ENCODE measurements at places on chromosomes 3 and 15.

- DNase-seq, result no peak
These were observed 86.9 kb upstream of the COL6A5 start for GRCh38 chr3:130258532-130258952.

- no peak for DNase-seq
These were observed 891 bp upstream of the DMXL2 start for GRCh38 chr15:51623386-51623938.

DNA sequence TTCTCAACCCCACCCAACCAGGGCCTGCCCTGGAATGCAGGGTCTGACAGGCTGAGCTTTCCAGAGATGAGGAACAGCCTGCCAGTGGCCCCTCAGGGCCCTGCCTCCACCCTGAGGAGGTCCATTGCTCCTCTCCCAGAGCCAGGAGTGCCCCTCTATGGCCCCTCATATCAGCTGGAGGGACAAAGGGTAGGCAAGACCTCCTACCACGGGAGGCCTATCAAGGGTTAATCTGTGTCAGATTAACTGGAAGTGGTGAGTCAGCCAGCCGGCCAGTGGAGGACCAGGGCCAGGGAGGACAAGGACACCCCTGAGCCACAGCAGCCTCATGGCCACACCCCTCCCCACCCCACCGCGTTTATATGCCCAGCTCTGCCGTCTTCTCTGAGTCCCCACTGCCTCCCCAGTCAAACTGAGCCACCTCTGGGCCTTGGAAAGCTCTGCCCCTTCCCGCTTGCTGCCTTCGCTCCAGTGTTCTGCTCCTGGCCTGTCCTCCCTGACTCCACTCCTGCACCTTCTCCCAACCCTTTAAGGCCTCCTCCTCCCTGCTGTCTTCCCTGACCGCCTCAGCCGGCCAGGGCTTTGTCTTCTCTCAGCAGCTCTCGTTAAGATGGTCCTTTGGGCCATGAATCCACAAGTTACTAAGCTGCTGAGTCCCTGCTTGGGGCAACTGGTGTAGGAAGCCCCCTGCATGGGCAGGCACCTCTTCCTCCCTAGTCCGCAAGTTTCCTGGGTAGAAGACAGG, 6.5 kb downstream of the CCDC33 start:
- no peak for DNase-seq

GRCh38 chr15:88828791-88829190, 25.6 kb downstream of the ACAN start:
- DNase-seq, result no peak

GRCh38 chr3:7382293-7383010, 521.5 kb downstream of the GRM7 start:
- no peak for DNase-seq

DNA sequence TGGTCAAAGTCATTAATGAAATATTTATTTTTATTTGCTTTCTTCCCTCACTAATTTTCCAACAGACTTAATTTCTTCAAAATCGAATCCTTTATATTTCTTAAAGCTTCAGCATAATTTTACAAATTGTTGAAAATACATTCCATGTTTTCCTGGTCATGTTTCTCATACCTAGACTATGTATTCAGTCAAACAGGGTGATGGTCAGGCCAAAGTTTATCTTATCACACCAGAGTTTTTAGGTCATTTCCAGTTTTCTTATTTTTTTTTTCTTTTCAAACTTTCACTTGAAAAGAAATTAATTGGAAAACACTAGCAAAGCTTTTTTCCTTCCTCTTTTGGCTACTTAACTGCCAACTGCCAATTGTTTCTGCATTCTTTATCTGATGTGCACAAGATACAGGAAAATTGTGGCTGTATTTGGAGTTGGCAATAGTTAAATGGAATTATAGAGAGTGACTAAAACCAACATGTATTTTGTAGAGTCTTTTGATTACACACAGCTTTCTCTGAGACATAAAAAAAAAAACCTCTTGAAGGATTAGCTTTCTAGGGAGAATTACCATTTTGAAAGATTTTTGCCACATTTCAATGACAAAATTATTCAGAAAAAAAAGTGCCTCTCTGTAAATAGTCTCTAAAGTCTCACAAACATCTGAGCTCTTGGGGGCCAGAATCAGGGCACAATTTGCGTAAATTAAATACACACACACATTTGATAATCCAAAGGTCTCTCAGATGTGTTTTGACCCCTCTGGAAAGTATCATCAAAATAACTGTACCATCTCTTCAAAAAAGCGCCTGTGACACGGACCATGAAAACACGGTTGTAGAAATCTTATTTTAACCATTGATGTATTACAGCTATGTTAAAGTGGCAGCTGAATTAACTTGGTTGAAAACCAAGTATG, 603.2 kb upstream of the KCNMB2 start:
- no peak for DNase-seq

- no peak for DNase-seq
These were observed 23.4 kb downstream of the PLA2G4D start for GRCh38 chr15:42070976-42071350.

GRCh38 chr15:49288391-49288790, 118.3 kb downstream of the GALK2 start:
- DNase-seq, result no peak

- no peak for DNase-seq
These were observed 99.3 kb downstream of the LRRK1 start for GRCh38 chr15:101018450-101018849.

- DNase-seq, result no peak
These were observed 41.9 kb upstream of the SLC41A3 start for GRCh38 chr3:126125781-126126251.

GRCh38 chr15:90790561-90790960, 73.4 kb downstream of the BLM start:
- DNase-seq, result no peak

- peak; percentile 59 for DNase-seq
These were observed 56.7 kb upstream of the BLM start for GRCh38 chr15:90660195-90660998.

DNA sequence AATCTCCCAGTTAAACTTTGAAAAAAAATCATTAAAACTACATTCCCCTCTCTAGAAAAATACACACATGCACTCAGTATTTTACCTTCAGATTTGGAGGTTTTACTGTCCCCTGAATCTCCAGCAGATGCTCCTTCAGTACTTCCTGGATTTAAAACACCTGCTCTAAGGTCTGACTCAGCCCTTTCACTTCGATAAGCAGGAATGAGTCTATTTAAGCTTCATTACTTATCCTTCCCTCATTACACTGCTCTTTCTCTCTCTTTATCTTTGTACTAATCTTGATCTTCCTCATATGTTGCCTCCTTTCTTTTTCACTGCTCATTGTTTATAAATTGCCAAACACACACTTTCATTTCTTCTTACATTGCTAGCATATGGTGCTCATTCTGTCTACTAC, 443.9 kb downstream of the DIPK2A start:
- DNase-seq, result peak; percentile 15

- DNase-seq, result peak; percentile 56
These were observed 1.1 kb downstream of the CELSR3 start for GRCh38 chr3:48661501-48662144.

GRCh38 chr15:60396560-60396957, 1.2 kb downstream of the ANXA2 start:
- no peak for DNase-seq

GRCh38 chr3:17733768-17734167, 8.7 kb downstream of the TBC1D5 start:
- DNase-seq, result no peak

DNA sequence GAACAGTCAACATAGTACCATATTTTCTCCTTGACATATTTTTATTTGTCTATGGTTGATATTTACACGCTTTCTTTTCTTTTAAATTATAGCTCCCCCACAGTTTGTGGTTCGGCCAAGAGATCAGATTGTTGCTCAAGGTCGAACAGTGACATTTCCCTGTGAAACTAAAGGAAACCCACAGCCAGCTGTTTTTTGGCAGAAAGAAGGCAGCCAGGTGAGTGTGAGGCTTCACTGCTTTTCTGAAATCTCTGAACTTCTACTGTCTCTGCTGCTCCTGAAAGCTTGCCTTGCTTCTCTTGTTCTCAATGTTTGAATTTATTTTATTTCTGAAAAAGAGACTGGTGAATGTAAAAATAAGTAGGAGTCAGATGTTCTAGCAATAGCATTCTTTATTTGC, 506.3 kb downstream of the ROBO2 start:
- peak; percentile 37 for DNase-seq

GRCh38 chr3:23377928-23378672, 175.0 kb downstream of the UBE2E2 start:
- DNase-seq, result peak; percentile 48

GRCh38 chr3:141360888-141361598, 7.3 kb upstream of the ZBTB38 start:
- peak; percentile 86 for DNase-seq

GRCh38 chr15:58212909-58213526, 74.8 kb downstream of the AQP9 start:
- peak; percentile 39 for DNase-seq

- no peak for DNase-seq
These were observed 48.3 kb upstream of the CTDSPL start for GRCh38 chr3:37813403-37813802.

DNA sequence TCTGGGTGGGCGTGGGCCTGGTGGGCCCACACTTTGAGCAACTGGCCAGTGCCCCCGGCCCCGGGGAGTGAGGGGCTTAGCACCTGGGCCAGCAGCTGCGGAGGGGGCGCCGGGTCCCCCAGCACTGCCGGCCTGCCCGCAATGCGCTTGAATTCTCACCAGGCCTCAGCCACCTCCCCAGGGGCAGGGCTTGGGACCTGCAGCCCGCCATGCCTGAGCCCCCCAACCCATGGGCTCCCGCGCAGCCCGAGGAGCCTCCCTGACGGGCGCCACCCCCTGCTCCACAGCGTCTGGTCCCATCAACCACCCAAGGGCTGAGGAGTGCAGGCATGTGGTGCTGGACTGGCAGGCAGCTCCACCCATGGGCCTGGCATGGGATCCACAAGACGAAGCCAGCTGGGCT, 484.3 kb downstream of the UNC13C start:
- DNase-seq, result no peak

DNA sequence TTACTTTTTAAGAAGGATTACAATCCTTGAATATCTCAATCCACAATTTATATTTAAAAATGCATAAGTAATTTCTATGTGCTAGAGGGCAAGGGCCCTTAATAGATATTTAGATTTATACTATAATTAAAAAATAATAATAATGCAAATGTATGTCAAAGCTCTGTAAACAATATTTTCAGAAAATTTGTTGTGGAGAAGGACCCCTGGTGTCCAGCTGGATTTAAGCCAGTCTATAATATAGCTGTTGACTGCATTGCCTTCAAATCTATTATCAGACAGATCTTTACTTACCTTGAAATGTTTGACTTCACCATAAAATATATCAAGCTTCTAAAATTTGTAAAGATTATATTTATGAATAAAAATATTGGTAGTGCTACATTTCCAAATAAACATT, 65.6 kb downstream of the ZBTB20 start:
- DNase-seq, result no peak

DNA sequence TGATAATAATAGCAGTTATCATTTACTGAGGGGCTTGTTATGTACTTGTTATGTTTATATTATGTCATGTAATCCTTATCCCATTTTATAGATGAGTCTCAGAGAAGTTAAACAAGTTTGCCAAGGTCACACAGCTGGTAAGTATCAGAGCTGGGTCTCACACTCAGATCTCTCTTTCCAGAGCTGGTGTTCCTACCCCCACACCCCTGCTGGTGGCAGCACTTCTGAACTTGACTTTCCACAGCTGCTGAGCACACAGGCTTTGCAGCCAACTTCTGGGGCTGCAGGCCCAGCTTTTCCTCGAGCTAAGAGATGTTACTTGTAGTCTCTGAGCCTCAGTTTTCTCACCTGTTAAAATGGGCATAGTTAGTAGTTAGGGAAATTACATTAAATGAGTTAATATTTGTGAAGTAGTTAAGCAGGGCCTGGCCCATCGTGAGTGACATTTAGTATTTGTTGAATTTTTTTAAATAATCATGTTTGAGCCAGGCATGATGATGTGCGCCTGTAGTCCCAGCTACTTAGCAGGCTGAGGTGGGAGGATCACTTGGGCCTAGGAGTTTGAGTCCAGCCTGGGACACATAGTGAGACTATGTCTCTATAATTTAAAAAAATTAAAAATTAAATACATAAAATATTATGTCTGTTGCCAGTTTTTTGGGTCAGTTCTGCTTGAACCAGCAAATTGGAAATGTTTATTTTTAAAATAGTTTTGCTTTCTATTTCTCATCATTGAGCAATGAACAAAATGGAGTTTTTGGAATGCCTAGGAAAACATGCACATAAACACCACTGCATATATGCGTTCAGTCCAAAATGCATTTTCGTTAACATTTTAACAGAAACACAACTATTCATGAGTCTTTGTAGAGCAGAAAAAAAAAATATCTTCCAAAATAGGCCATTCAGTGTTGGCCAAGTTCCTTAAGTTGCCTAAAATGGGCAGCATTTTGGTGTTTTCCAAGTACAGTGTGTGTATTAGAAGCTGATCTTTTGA, 87.3 kb downstream of the SMAD6 start:
- no peak for DNase-seq

GRCh38 chr3:174973465-174973864, 114.3 kb downstream of the NAALADL2 start:
- DNase-seq, result no peak

DNA sequence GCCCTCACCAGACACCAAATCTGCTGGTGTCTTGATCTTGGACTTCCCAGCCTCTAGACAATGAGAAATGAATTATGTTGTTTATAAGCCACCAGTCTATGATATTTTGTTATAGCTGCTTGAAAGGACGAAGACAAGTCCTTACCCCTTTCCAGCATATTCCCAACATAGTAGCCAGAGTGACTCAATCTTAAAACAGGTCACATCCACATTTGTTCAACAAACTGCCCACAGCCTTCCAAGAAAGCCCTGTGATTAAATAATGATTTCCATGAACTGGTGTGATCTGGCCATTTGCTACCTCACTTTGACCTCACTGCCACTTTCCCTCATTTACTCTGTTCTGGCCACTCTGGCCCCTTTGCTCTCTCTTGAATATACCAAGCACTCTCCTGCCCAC, 193.7 kb upstream of the CFAP20DC start:
- no peak for DNase-seq

- no peak for DNase-seq
These were observed 1004.3 kb upstream of the SEMA6D start for GRCh38 chr15:46713045-46713444.

DNA sequence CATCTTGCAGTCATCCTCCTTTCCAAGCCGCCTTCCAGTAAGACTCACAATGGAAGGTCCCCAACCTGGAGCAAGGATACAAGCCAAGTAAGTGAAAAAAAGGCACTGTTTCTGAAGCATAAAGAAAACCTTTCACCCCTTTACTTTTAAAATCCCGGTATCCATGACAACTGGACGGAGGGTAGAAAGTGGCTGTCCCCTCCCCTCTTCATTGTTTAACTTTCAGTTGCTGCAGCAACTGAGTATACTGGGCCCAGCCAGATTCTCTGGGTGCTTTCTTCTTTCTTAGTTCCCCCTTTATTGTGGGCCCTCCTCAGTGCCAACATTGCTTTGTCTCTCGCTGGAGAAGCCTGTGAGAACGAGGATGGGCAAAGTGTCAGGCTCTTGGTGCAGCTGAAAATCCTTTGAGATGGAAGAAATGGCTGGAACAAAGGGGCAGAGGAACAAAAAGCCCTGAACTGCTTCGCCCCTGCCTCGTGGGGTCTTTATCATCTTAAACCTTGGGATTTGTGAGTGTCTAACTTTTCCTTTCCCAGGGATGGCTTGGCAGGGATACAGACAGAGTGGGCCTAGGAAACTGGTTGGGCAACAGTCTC, 224.0 kb upstream of the RGMA start:
- DNase-seq, result no peak
